Astrocyte of the spinal cord (primary cell): ENCODE measurements at places on chromosomes 3 and 15.

DNA sequence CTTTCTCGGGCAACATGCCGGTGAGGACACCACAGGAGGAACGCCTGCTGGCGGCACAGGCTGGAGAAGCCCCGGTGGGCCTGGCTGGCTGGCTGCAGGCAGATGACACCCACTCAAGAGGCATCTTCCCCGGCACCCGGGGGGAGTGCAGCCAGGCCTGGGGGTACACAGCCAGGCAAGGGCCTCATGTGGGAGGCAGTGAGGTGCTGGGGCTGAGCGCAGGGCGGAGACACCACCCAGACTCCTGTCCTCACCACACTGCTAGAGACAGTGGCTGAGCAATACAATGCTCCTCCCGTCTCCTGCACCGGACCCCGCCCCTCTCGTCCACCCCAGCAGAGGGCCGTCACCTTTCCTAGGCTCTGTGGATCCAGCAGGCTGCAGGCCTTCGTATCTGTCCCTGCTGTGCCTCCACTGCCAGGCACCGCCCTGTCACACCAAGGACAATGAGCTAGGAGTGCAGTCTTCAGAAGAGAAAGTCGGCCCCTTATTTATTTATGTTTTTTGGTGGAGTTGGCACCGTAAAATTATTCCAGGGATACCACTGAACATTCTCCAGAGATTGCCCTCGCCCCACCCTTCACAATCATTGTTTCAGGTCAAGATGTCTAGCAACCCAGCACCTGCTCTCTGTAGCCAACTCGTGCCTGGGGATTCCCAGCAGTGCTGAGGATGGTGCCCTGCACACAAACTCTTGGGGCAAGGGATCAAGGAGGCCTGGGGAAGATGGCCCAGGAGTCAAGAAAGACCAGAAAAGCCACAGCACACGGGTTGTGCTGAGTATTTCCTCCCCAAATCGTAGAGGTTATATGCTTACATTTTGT is 129.1 kb downstream of the ATP10A start:
- DNase-seq, result no peak

DNA sequence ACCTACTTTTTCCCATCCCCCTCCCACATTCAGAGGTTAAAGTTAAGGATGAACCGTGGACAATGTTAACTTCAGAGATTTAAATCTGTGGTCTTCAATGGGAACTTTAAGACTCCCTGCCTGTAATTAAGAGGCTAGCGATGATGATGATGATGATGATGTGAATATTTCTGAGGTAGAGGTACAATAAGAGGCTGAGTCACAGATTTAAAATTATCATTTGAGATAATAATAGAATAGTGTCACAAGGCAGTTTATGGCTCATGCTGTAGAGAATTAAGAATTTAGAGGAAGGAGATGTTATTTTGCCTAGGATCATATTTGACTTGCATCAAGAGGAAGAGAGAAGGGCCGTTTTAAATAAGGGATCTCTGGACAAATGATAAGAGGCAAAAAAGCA is 146.2 kb downstream of the BBX start:
- DNase-seq, result no peak

DNA sequence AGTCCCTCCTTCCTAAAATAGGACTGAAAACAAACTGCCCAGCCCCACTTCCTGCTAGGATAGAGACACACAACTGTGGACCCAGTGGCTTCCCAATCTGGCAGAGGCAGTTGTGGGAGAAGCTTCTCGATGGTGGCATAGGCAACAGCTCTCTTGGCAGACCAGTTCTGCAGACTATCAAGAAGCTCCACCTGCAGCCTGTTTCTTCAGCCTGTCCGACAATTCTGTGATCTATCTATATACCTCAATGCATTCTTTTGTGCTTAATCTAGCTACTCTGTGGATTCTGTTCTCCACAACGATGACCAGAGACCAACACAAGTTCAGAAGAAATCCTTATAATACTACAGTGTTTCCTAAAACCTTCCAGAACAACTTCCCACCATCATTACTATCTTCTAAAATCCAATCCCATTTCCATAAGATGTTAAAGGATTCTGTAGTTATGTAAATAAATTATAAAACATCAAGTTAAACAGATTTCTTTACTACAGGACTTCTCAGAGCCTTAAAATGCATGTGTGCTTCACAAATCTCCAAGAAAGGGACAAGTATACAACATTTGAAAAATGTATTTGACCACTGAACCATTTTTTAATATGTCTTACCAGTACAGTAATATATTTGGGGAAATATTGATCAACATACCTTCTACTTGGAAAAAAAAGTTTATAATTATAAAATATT is 57.7 kb downstream of the IGF2BP2 start:
- no peak for DNase-seq

GRCh38 chr3:78402720-78403119 is 1362.8 kb downstream of the ROBO2 start:
- DNase-seq, result no peak

DNA sequence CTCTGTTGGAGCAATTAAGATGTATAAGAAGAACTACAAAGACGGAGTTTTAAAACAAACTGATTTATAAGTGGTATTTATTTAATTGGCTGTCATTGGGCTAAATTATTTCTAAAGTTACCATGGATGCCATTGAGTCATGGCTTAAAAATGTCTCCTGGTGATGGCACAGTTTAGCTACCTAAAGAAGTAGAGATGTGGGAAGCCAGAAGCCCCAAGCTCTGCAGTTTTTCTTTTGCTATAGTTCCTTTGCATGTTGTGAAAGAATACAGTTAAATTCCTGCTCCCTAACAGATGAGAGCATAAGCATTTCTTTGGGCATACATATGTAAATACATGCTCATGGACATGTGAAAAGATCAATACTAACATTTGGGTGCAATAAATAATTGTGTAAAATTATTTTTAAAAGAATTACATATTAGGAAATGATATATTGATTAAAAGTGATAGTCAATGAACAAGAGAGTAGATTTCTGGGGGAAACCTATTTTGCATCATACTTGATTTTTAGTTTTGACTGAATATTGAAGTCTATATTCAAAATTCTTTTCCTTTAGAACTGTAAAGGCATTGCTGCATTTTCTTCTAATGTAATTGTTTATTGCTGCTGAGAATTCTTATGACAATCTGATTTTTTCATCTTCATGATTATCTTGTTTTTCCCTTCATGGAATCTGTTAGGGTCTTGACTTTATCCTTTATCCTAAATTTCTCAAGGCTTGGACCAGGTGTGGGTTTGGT is 2.1 kb downstream of the OPA1 start:
- peak; percentile 13 for DNase-seq

DNA sequence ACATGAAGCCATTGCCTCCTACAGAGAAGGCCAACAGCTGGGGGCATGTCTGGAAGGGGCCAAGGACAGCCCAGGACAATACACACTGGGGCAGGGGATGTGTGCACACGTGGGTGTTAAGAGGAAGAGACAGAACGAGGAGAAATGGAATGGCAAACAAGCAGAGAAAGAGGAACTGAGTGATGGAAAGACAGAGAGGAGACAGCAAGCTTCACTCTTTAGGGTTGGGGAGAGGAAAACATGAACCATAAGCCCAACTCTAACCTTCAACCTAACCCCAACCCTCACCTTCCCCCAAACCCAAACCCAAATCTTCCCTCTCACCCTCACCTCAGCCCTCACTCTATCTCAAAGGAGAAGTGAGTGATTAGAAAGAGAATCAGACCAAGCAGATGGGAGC is 11.9 kb upstream of the PARL start:
- no peak for DNase-seq

- no peak for DNase-seq
Observed at GRCh38 chr3:48151807-48152427, 36.3 kb downstream of the CDC25A start.

DNA sequence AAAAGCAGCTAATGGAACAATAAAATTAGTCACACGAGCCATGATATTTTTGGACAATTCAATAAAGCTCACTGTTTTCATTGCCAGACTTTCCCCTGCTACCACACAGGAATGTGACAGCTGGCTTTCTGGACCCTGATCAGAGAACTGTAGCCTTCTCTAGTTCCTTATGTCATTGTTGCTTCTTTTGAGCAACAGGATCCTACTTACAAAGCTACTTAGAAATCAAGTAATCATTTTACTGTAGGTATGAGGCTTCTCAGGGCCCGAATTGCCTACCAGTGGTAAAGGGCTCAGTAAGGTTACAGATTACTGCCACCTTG is 94.3 kb upstream of the AADACL2 start:
- DNase-seq, result no peak

DNA sequence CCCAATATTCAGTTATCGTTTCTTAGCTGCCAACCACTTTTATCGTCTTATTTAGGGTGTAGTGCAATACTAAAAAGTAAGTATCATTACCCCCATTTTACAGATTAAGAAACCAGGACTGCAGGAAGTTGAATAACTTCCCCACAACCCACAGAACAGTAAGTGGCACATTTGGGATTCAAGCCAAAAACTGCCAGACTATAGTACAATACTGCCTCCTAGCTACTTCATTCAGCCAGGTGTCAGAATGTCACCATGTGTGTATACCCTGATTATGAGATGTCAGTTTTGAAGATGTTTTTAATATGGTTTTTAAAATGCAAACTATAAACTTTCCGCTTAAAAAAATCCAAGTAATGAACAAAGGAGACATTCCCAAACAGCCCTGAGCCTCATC is 74.2 kb upstream of the PROK2 start:
- DNase-seq, result no peak

- DNase-seq, result peak; percentile 83
Observed at GRCh38 chr3:26437678-26438077, 184.9 kb upstream of the LRRC3B start.

DNA sequence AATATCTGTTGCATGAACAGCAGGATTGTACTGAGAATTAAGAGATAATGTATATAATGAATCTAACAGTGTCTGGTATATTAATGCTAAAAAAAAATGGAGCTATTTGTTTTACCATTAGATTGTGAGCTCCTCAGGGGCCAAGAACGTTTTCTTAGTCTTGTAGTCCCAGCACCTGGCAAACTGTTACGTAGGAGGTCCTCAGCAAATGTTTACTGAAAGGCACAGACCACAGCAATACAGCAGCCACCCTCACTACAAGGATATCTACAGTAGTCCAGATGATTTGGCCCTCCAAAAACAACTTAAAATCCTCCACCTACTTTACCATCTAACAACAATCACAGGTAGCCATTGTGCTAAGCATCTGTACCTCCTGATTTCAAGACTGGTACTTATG is 59.7 kb downstream of the MSL2 start:
- no peak for DNase-seq

DNA sequence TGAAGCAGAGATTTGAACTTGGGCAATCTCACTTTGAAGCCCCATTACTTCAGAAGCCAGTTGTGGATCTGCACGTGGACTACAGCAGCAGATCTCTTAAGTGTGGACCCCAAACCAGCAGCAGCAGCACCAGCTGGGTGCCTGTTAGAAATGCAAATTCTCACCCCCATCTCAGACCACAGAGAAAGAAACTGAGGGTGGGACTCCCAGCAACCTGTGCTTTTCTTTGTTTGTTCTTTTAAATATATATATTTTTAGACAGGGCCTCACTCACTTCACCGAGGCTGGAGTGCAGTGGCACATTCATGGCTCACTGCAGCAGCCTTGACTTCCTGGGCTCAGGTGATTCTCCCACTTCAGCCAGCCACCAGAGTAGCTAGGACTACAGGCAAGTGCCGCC is 53.2 kb downstream of the SLTM start:
- no peak for DNase-seq

DNA sequence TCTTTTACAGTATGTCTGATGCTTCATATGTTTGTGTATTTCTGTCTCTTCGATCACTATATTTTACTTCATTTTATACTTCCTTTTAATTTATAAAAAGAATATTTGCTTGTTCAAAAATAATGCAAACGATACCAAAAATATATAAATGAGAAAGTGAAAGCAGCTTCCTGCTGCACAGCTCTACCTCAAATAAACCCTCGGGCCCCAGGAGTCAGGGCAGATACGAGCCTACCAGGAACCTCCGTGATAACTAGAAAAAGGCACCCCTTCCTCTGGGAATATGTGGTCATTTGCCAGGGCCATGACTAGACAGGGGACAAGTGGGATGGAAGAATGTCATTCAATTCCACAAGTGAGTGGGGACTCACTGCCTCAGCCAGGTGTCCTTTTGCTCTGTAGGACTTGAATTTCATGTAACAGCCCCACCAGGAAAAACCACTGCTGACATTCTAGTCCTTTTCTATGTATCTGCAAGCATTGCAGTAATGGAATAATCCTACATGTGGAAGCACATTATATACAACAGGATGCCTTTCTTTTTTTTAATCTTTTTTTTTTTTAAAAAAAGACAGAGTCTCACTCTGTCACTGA is 133.3 kb downstream of the SUCLG2 start:
- no peak for DNase-seq

GRCh38 chr3:51673802-51674654 is 3.0 kb downstream of the TEX264 start:
- DNase-seq, result no peak

GRCh38 chr15:73894133-73894814 is 20.9 kb downstream of the TBC1D21 start:
- no peak for DNase-seq

GRCh38 chr3:196756732-196757131 is 17.1 kb downstream of the PAK2 start:
- no peak for DNase-seq

- DNase-seq, result no peak
Observed at GRCh38 chr3:150300388-150300787, 107.7 kb upstream of the TSC22D2 start.

GRCh38 chr3:135310317-135310716 is 515.3 kb downstream of the EPHB1 start:
- DNase-seq, result no peak

GRCh38 chr3:71721651-71722157 is 3.5 kb downstream of the EIF4E3 start:
- DNase-seq, result no peak

DNA sequence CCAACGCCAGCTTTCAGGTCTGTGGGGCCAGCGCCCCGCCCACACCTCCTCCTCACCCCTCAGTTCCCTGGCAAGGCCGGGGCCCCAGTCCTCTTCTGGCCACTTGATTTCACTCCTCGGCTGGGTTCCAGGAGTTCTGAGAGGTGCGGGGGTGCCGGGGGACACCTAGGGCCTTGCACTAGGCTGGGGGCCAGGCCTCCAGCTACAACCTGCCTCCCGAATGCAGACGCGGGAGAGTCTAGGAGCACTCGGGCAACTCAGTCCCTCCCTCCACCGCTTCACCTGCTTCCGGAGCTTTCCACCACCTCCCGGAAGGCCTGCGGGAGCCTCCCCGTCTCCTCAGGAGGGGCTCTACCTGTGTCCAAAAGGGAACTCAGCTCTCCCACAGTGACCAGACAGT is 35.6 kb downstream of the TNK2 start:
- DNase-seq, result no peak

DNA sequence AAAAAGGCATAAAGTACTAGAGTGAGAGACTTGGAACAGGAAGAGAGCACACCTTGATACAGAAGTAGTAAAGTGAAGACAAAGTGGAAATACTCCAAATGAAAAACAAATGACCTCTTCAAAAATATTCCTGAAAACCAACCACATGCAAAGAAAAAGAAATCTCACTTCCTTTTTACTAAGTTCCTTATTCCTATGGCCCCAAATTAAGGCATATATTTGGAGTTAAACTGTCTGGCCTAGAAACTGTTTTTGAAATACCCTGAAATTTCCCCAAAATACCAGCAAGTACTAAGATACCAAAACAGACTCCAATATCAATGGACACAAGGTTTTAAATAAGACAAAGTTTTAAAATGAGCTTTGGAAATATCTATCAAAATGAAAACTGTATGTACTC is 58.2 kb downstream of the ZNF148 start:
- DNase-seq, result no peak
